ENCODE measurements at places on chromosomes 12 and 14. TPM values are rescaled to one million over a fixed set of nuclear protein-coding genes. Genes with fewer than 3 reads are reported as not detected.

DNA sequence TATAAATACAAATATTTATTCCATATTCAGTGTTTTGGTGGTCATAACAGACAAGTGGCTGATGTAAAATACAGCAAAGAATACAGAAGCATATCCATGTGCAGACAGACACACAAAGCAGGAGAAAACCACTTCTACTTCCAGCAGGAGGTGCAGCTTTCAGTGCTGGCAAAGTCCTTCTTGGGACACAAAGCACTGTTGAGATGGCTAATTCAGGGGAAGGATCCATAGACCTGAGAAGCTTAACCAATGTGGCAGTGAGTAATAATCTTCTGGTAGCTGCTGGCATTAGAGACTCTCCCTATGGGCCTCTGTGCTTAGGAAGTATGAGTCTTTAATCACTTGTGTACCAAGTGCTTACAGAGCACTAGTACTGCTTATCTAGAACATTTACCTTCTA lies 26.8 kb downstream of the AMN1 start:
- no peak for DNase-seq

GRCh38 chr12:95248604-95249360 lies 31.2 kb downstream of the VEZT start:
- DNase-seq, result no peak

DNA sequence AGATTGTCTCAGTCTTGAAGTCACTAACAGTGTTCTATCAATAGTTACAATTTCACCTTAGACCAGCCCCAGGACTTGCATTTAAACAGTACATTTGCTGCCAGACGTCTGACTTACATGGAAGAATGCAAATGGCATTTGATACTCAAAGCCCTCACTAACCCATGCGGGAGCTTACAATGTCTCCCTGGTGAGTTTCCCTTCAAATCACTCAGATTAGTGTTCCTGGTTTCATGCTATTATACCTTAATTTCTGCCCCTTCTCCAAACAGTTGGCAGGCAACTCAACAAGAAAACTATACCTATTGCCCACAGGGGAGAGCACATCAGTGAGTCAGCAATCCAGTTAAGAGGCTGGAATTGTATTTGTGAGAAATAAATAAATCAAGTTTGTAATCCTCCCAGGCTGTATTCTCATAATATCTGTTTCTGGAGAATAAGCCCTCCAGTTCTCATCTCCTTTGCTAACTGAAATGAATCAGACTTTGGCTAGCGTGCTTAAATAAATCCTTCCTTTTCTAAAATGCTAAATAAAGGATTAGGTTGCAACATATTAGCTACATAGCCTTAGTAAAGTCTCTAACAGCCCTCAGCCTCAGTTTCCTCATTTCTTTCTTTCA lies 23.7 kb downstream of the GSTZ1 start:
- no peak for DNase-seq

The SLC8A3 gene
- polyA plus RNA-seq, result not detected

The PABPN1 gene
- 168 TPM for polyA plus RNA-seq
